NCI-H2029 (cell line): ENCODE measurements at places on chromosomes 11 and 22.

DNA sequence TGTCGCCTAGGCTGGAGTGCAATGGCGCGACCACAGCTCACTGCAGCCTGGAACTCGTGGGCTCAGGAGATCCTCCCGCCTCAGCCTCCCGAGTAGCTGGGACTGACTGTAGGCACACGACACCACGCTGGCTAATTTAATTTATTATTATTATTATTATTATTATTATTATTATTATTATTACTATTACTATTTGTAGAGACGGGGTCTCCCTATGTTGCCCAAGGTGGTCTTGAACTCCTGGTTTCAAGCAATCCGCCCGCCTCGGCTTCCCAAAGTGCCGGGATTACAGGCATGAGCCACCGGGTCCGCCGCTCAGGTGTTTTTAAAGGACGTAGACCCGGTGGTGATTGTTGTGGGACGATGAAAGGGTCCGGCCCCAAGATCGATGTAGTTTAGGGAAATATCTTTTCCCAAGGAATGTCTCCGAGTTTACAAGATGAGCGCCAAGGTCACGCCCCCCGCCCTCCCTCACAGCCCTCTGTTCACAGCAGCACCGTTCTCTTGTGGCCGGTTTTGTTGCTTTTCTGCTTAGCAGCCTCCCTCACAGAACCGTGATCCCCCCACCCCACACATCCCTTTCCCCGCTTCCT, 728 bp upstream of the POGLUT3 start:
- DNase-seq: no peak

DNA sequence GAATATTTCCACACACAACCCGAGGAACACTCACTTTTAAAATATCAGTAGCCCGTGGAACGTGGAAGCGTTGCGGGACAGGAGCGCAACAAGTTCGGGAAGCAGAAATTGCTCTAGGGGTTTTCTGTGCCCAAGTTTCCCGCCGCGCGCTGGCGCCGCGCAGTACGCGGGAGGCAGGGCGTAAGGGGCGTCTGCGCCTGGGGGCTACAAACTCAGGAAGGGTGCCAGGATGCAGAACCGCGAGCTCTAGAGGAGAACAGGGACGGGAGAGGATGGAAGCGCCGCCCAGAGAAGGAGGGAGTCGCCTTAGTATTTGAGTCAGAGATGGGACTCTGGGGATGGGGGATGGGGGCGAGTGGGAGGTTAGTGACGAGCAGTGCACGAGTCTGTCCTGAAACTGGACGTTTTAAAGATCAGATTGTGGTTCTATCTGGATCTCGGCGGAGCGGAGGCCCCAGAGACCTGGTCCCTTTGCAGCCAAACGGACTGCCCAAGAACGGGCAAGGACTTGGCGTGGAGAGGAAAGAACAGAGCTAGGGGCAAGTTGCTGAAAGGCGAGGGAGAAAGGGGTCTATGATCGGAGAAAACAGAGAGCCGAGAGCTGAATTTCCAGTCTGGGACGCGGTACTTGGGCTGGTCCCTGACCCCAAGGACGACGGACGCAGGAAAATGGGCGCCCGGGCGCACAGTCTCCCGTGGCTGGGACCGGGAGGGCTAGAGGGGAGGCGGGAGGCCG, 4.7 kb downstream of the BSX start:
- DNase-seq: peak; percentile 5

GRCh38 chr11:17739945-17740338, 5.4 kb downstream of the KCNC1 start:
- no peak for DNase-seq

GRCh38 chr11:44579302-44579761, 13.9 kb downstream of the CD82 start:
- no peak for DNase-seq

DNA sequence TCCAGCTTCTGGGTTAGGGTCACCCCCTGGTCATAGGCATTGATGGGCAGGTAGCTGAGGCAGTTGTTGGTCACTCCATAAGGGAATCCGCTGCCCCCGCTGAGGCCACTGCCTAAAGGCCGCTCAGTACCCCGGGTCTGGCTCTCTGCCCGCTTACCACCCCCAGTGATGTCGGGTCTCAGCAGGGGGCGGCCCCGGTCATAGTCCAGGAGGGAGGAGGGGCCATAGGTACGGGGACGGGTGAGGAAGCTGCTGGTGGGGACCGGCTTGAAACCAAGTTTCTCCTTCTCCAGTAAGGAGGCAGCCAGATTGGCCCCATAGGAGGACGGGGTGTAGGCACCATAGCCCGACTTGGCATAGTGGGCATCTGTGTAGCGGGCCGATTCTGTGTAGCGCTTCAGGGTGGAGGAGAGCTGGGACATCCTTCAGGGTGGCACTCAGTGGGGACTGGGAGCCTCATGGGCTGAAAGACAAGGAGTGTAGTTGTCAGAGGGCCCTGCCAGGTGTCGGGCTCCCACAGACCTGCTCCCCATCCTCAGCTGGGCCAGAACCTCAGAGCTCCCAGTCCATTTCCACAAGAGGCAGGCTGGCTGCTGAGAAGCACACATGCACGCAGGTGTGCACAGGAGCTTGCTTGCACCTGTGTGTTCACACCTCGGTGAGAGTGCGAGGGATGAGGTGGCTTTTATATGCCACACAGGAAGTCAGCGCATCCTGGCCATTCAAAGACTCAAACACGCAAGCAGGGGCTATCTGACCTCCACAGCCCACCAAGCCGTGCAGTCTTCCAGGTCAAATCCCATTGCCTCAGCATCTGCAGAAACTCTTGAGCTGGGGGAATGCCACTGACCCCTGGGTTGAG, 8.2 kb downstream of the USP2 start:
- no peak for DNase-seq

GRCh38 chr11:66880496-66881450, 23.9 kb downstream of the LRFN4 start:
- DNase-seq: peak; percentile 90

GRCh38 chr22:17097062-17097461, 12.3 kb downstream of the IL17RA start:
- DNase-seq: no peak

DNA sequence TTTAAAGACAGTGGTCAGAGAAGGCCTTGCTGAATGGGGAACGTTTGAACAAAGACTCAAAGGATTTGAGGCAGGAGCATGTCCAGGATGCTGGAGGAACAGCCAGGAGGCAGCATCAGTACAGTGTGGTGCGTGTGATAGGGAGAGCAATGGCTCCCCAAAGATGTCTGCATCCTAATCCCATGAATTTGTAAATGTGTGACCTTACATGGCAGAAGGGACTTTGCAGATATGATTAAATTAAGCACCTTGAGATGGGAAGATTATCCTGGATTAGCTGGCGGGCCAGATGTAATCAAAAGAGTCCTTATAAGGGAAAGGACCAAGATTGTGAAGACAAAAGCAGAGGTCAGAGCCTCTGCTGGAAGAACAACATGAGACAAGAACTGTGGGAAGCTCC, 24.6 kb upstream of the FAT3 start:
- DNase-seq: no peak

GRCh38 chr11:68543594-68543993, 83.0 kb downstream of the PPP6R3 start:
- no peak for DNase-seq
